ENCODE measurements at places on chromosomes 3 and 15. TPM values are rescaled to one million over a fixed set of nuclear protein-coding genes. Genes with fewer than 3 reads are reported as not detected.

DNA sequence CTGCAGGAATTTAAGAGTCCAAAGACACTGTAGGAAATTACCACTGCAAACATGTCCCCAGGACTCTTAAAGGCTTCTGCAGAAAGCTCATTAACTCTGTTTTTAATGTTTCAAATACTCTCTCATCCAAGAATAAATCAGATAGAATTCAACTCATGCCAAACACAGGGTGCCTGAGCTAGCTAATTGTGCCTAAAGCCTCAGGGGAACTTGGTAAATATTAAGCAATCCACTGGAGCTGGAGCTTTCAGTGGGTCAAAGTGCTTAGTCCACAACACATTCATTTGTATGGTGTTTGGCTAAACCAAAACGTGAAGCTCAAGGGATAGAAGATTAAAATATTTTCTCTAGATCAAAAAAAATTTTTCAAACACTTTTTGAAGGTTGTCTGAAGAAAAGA, 131.4 kb downstream of the THRB start:
- H3K4me1 ChIP-seq, result peaks cover 42% of the 10 kb centered on the region
- H3K4me3 ChIP-seq, result no peak overlapping the region
- H3K27ac ChIP-seq, result no peak overlapping the region
- H3K36me3 ChIP-seq, result no peaks in the 10 kb centered on the region
- H3K27me3 ChIP-seq, result no peaks in the 10 kb centered on the region

- H3K27me3 ChIP-seq, result no peaks in the 10 kb centered on the region
- no peaks in the 10 kb centered on the region for H3K4me1 ChIP-seq
- no peak overlapping the region for H3K4me3 ChIP-seq
- no peak overlapping the region for H3K27ac ChIP-seq
- no peak for DNase-seq
- no peaks in the 10 kb centered on the region for H3K36me3 ChIP-seq
These were observed 23.1 kb downstream of the XXYLT1 start for GRCh38 chr3:195247863-195248189.

- H3K27ac ChIP-seq, result no peak overlapping the region
- H3K36me3 ChIP-seq, result peaks cover 6% of the 10 kb centered on the region
- DNase-seq, result no peak
These were observed 107.2 kb downstream of the PGPEP1L start for GRCh38 chr15:98900356-98900755.

DNA sequence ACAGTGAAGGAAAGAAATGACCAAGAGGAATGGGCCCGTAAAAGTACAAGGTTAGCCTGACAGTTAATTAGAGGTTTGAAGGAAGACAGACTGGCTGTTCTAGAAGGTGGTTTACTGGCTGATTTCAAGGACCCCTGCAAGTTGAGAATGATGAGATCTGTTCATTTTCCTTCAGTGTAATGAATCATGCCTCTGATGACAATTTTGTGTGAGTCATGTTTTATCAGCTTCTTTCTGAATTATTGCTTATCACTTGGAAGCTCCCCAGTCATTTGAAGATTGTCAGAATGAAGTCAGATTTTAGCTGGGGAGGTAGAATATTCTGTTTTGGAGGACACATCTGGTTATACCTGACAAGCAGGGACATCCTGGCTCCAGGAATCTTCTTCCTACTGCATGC, 50.6 kb downstream of the DRD3 start:
- peaks cover 19% of the 10 kb centered on the region for H3K27me3 ChIP-seq
- no peak overlapping the region for H3K4me3 ChIP-seq
- no peak overlapping the region for H3K27ac ChIP-seq
- H3K36me3 ChIP-seq, result no peaks in the 10 kb centered on the region
- H3K4me1 ChIP-seq, result no peaks in the 10 kb centered on the region

- no peaks in the 10 kb centered on the region for H3K36me3 ChIP-seq
- peaks cover 53% of the 10 kb centered on the region for H3K4me1 ChIP-seq
- no peak overlapping the region for H3K4me3 ChIP-seq
- DNase-seq, result no peak
- H3K27me3 ChIP-seq, result no peaks in the 10 kb centered on the region
These were observed 120.1 kb downstream of the RPL22L1 start for GRCh38 chr3:170749765-170750477.

- peaks cover 52% of the 10 kb centered on the region for H3K4me1 ChIP-seq
- DNase-seq, result no peak
- no peaks in the 10 kb centered on the region for H3K27me3 ChIP-seq
- H3K27ac ChIP-seq, result peak overlapping the region; percentile 88
- H3K36me3 ChIP-seq, result peaks cover 21% of the 10 kb centered on the region
- H3K4me3 ChIP-seq, result peak overlapping the region; percentile 24
These were observed 115.1 kb downstream of the LPP start for GRCh38 chr3:188269040-188269439.

GRCh38 chr3:69747511-69748258, 8.4 kb downstream of the MITF start:
- H3K4me3 ChIP-seq, result no peak overlapping the region
- no peaks in the 10 kb centered on the region for H3K27me3 ChIP-seq
- H3K4me1 ChIP-seq, result no peaks in the 10 kb centered on the region
- no peak overlapping the region for H3K27ac ChIP-seq
- DNase-seq, result no peak

DNA sequence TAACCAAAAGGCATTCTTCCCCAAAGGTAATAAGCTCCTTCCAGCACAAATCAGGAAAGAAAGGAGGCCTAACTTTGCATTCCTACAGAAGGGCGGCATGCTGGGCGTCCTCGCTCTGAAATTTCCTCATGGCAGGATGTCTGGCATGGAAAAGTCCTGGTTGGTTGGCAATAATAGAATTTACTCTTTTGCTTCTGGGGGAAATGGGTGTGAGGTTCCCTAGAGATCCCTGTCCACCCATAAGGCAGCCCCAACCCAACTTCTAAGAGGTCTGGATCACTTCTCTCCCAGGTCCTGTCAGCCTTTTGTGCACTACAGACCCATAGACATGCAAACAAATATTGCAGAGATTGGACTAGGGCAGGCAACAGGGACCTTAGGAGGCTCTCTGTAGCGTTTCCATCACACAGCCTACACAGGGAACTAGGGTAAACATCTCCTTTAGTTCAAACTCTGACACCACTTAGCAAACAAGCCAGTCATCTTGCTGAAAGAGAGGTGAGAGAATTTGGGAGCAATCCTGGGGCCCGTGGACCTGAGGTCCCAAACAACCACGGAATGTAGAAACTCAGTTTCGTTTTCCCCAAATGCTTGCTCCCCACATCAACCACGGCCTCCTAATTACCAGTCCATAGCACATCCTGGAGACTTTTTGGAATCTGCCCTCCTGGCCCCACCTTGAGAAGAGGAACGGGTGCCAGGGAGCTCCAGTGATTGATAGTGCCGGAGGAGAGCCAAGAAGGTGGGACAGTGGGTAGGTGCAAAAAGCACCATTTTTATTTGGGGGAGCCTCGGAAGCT, 2.1 kb downstream of the ZIC4 start:
- peaks cover 3% of the 10 kb centered on the region for H3K4me1 ChIP-seq
- no peak for DNase-seq
- no peak overlapping the region for H3K4me3 ChIP-seq

DNA sequence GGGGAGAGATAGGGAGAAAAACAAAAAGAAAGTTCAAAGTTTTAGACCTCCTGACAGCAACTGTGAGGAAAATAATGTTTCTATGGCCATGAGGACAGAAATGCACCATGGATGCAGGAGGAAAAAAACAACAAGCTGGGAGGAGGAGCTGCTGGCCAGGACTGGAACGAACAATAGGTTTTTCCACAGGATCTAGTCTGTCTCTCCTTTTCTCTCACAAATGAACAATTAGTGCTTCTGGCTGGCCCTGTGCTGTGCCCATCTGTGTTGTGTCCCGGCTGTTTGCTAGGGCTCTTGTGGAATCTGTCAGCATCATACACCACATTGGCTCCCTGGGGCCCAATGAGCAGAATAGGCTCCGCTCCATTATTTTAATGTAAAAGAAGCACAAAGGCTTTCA, 15.2 kb downstream of the GK5 start:
- peaks cover 13% of the 10 kb centered on the region for H3K36me3 ChIP-seq
- no peak overlapping the region for H3K27ac ChIP-seq
- no peak overlapping the region for H3K4me3 ChIP-seq
- no peaks in the 10 kb centered on the region for H3K27me3 ChIP-seq
- no peak for DNase-seq

DNA sequence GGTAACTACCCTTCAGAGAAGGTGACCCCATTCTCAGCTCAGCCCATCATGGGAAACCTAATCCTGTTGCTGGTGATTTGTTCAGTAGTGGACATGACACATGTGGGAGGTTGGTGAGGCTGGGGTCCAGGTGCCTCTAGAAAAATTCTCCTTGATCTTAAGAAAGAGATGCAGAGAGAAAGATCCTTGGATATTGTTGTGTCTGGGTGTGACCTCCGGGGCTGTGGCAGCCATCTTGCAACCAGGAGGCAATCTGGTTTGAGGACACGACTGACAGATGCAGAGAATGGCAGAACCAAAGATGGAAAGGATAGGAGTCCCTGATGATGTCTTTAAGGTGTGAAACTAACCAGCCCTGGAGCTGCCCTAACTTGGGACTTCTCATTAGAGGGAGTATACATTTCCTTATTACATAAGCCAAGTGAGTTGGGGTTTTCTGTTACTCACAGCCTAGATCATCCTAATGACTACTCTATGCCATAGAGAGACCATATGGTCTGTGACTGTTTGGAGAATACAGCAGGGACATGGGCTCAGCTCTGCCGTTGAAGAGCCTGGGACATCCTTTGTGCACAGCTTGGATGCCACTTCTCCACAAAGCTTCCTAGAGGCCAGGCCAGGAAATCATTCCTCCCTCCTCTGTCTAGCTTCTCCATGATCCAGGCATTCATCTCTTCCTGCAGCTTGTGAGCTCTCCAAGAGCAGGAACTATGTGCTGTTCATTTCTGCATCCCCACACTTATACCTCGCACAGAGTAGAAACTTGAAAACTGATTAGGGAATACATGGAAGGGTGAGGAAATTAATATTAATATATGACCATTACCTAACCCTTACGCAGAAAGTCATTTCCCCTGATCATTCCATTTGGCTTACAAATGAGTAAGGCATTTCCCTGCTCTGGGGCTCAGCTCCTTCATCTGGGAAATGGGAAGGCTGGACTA, 45.9 kb downstream of the HRH1 start:
- DNase-seq, result no peak
- H3K4me1 ChIP-seq, result peaks cover 20% of the 10 kb centered on the region
- peaks cover 15% of the 10 kb centered on the region for H3K36me3 ChIP-seq

- no peaks in the 10 kb centered on the region for H3K36me3 ChIP-seq
- H3K27ac ChIP-seq, result no peak overlapping the region
- H3K4me3 ChIP-seq, result no peak overlapping the region
- no peaks in the 10 kb centered on the region for H3K27me3 ChIP-seq
- DNase-seq, result no peak
- H3K4me1 ChIP-seq, result peaks cover under 1% of the 10 kb centered on the region
These were observed 74.0 kb upstream of the PHLDB2 start for GRCh38 chr3:111785034-111785433.

DNA sequence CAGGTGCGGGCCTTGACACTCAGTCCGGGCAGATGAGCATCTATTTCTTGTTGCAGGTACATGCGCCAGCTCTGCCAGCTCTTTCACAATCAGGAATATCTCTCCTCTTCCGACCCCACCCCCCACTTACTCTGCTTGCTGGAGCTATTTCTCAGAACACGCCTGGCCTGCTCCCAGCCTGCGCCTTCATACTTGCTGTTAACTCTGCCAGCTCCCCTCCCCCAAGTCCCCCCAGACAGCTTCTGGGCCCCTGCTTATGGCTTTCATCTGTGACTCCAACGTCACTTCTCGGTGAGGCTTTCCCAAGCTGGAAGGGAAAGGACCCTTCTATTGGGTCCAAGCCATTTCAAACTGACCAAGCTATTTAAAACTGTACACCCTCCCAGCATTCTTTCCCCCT, 15.2 kb downstream of the MAGEF1 start:
- no peak for DNase-seq
- no peaks in the 10 kb centered on the region for H3K4me1 ChIP-seq
- H3K4me3 ChIP-seq, result no peak overlapping the region
- peaks cover 57% of the 10 kb centered on the region for H3K27me3 ChIP-seq

DNA sequence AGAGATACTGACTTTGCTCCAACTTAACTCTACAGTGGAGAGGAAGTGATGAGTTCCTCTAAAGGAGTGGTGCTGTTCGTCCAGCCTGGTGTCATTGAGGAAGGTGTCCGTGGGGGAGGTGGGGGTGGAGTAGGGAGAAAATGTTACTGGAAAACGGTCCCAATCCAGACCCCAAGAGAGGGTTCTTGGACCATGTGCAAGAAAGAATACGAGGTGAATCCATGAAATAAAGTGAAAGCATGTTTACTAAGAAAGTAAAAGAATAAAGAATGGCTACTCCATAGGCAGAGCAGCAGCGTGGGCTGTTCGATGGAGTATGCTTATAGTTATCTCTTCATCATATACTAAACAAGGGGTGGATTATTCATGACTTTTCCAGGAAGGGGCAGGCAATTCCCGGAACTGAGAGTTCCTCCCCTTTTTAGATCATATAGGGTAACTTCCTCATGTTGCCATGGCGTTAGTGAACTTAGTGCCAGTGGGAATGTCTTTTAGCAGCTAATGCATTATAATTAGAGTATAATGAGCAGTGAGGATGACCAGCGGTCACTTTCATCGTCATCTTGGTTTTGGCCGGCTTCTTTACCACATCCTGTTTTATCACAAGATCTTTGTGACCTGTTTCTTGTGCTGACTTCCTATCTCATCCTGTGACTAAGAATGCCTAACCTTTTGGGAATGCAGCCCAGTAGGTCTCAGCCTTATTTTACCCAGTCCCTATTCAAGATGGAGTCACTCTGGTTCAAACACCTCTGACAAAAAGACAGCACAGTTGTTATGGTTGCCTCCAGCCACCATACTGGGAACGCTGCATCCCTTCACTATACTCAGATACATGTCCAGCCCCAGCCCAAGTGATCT, 38.6 kb downstream of the CLEC3B start:
- H3K4me1 ChIP-seq, result peaks cover 26% of the 10 kb centered on the region
- no peak for DNase-seq
- H3K27ac ChIP-seq, result no peak overlapping the region
- H3K36me3 ChIP-seq, result peaks cover 3% of the 10 kb centered on the region
- no peaks in the 10 kb centered on the region for H3K27me3 ChIP-seq
- no peak overlapping the region for H3K4me3 ChIP-seq

GRCh38 chr3:142987707-142988106, 13.7 kb upstream of the U2SURP start:
- H3K27ac ChIP-seq, result no peak overlapping the region
- H3K4me3 ChIP-seq, result no peak overlapping the region
- peaks cover 15% of the 10 kb centered on the region for H3K27me3 ChIP-seq

CHRFAM7A gene
- not detected for total RNA-seq

PIERCE2 gene
- 2.9 TPM for total RNA-seq

IL12A gene
- 1.0 TPM for total RNA-seq

ATP8B4 gene
- total RNA-seq, result 0.24 TPM

IL17RD gene
- 2.2 TPM for total RNA-seq

ZIC4 gene
- total RNA-seq, result not detected

CDCP1 gene
- 66.9 TPM for total RNA-seq

DHX36 gene
- 127 TPM for total RNA-seq

All from Calu3 (cell line).